A549 treated with ZK216348 at 1 μM for 4 hours (cell line): ENCODE measurements at places on chromosomes 12 and 14. TPM values are rescaled to one million over a fixed set of nuclear protein-coding genes. Genes with fewer than 3 reads are reported as not detected.

The SLC17A8 gene
- total RNA-seq = 0.06 TPM in 1 of 5 replicates, not detected in the others

The AMDHD1 gene
- 1.9 to 2.4 TPM (median 2.3 TPM) in 5 replicates for total RNA-seq

The ADSS1 gene
- total RNA-seq = 6.0 to 8.8 TPM (median 7.1 TPM) in 5 replicates

The C12orf50 gene
- total RNA-seq = not detected in 5 replicates

The SLCO1C1 gene
- total RNA-seq = 0.32 TPM in 1 of 5 replicates, not detected in the others

The CLEC6A gene
- total RNA-seq = not detected in 5 replicates

The ALX1 gene
- 4.6 to 5.8 TPM (median 5.3 TPM) in 5 replicates for total RNA-seq

The SRRM4 gene
- not detected in 5 replicates for total RNA-seq

The A2ML1 gene
- total RNA-seq = not detected in 5 replicates

The DEGS2 gene
- total RNA-seq = 0.91 to 2.0 TPM (median 1.6 TPM) in 5 replicates

The ITGA7 gene
- 0.88 to 2.2 TPM (median 1.7 TPM) in 5 replicates for total RNA-seq

The HOXC11 gene
- 0.49 to 0.76 TPM (median 0.55 TPM) in 5 replicates for total RNA-seq

The C12orf54 gene
- not detected in 5 replicates for total RNA-seq

The CCDC175 gene
- total RNA-seq = not detected in 5 replicates

The WNT1 gene
- 0.13 to 0.20 TPM in 2 of 5 replicates, not detected in the others for total RNA-seq

The CNTN1 gene
- total RNA-seq = 41.5 to 65.9 TPM (median 56.0 TPM) in 5 replicates

The SLC4A8 gene
- total RNA-seq = 0.77 to 1.8 TPM (median 1.6 TPM) in 5 replicates

The BLTP3B gene
- total RNA-seq = 8.1 to 12.5 TPM (median 11.4 TPM) in 5 replicates

The ZNF268 gene
- 10.7 to 19.4 TPM (median 11.5 TPM) in 5 replicates for total RNA-seq

The P3H3 gene
- 14.2 to 32.8 TPM (median 27.5 TPM) in 5 replicates for total RNA-seq

The IL26 gene
- not detected in 5 replicates for total RNA-seq

The LBHD2 gene
- 0.50 TPM in 1 of 5 replicates, not detected in the others for total RNA-seq

The PLA2G1B gene
- not detected in 5 replicates for total RNA-seq

The NELL2 gene
- total RNA-seq = not detected in 5 replicates

The PYM1 gene
- total RNA-seq = 36.7 to 44.1 TPM (median 39.9 TPM) in 5 replicates
